ENCODE measurements at places on chromosomes 7 and 10.

- no peak for DNase-seq
Measured at GRCh38 chr7:91137153-91137787, 127.0 kb upstream of the FZD1 start.

DNA sequence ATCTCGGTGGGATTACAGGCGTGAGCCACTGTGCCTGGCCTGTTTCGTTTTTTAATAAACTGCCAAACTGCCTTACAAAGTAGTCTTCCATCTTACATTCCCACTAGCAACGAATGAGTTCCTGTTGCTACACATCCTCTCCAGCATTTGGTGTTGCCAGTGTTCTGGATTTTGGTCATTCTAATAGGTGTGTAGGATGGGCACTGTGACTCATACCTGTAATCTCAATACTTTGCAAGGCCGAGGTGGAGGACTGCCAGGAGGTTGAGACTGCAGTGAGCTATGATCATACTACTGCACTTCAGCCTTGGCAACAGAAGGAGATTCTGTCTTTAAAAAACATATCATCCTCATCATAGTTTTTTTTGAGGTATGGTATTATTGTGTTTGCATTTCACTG is 21.4 kb upstream of the RSBN1L start:
- no peak for DNase-seq

- peak; percentile 33 for DNase-seq
Measured at GRCh38 chr10:3068201-3068967, 1.0 kb downstream of the PFKP start.

GRCh38 chr7:56218510-56218909 is 102.3 kb upstream of the NUPR2 start:
- no peak for DNase-seq

DNA sequence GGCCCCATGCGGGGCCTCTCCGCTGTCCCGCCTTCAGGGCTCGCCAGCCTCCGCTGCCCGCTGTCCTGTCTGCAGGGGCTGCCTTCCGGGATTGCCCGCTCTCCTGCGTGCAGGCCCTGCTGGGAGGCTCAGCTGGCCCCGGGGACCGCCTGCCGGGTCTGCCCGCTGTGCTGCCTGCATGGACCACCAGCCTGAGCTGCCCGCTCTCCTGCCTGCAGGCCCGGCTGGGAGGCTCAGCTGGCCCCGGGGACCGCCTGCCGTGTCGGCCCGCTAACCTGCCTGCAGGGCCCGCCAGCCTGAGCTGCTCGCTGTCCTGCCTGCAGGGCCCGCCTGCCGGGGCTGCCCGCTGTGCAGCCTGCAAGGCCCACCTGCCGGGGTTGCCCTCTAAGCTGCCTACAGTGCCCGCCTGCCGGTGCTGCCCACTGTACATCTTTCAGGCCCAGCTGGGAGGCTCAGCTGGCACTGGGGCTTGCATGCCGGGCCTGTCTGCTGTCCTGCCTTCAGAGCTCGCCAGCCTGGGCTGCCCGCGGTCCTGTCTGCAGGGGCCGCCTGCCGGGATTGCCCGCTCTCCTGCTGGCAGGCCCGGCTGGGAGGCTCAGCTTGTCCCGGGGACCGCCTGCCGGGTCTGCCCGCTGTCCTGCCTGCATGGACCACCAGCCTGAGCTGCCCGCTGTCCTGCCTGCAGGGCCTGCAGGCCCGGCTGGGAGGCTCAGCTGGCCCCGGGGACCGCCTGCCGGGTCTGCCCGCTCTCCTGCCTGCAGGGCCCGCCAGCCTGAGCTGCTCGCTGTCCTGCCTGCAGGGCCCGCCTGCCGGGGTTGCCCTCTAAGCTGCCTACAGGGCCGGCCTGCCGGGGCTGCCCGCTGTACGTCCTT is 165.1 kb downstream of the GLRX3 start:
- no peak for DNase-seq

DNA sequence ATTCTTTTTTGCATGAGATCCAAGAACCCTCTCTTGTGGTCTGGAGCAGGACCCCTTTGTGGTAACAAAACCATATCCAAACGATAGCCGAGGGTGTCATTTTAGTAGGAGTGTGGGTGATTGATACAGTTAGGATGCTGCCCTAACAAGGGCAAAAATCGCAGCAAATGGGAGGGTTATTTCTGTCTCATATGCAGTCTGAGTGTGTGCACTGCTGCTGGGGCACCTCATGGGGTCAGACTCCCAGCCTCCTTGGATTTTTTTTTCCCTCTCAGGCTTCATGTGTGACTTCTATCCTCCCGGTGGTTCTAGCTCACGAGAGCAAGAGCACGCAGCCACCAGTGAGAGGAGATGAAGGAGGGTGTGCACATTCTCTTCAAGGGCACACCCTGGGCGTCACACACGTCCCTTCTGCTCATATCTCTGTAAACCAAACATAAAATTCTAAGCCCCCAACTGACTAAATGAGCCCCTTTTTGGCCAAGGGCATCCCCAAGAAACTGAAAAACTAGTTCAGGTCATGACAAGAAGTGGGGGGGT is 28.6 kb upstream of the IL15RA start:
- DNase-seq = no peak

DNA sequence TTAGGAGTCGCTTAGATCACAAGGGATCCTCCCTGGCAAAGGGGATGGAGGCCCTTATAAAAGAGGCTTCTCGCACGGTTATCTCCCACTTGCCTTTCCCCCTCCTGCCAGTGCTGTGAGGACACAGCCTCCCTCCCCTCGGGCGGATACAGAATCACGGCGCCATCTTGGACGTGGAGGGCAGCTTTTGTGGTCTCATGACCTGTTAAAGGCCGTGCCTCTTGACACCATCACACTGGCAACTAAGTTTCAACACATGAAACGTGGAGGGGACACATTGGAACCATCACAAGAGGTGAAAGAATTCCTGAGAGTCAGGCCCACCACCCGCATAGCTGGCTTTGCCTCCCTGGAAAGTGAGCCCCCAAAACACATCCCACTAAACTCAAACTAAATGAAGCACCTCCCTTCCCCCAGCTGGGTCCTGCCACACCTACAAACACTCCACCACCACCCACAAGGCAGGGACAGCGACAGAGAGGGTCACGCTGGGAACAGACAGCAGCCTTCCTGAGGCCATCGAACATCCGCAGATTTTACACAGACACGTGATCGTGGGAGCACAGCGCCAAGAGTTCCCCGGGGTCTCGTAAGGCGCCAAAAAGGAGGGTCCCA is 110.6 kb downstream of the TCERG1L start:
- DNase-seq = no peak

DNA sequence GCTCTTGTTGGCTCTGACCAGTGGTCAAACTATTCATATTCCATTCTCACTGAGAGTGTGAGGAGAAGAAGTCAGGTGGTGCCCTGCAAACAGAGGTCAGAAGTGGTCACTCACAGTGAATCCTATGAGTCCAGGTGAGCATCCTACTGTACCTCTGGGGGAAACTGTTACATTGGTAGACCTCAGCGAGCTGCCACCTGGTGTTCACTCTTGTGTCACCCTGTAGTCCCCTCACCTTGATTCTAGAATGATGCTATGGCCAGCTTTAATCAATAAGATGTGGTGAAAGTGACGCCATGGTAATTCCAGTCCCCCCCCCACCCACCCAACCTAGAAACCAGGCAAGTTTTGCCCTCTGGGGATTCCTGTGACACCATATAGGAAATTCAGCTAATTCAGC is 1.2 kb upstream of the AMPH start:
- DNase-seq = no peak

- DNase-seq = no peak
Measured at GRCh38 chr7:121803039-121803438, 69.9 kb upstream of the PTPRZ1 start.

DNA sequence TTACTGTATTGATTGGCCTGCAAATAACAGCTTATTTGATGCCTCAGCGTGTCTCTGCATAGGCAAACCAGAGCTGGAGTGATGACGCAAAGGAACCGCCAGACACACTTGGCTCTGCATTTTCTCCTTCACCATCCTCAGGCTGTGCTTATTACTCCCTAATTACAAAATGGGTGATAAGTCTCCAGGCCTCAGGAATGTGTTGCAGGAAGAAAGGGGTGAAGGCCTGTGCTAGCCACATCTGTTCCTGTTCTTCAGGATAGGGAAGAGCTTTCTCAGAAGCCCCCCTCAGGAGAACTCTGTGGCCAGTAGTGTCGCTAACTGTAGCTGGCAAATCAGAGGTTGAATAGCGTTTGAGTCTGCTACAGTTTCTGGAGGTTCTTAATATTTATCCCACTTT is 5.1 kb downstream of the TDRD1 start:
- DNase-seq = no peak

- DNase-seq = peak; percentile 32
Measured at GRCh38 chr7:42876182-42877068, 35.4 kb downstream of the C7orf25 start.

DNA sequence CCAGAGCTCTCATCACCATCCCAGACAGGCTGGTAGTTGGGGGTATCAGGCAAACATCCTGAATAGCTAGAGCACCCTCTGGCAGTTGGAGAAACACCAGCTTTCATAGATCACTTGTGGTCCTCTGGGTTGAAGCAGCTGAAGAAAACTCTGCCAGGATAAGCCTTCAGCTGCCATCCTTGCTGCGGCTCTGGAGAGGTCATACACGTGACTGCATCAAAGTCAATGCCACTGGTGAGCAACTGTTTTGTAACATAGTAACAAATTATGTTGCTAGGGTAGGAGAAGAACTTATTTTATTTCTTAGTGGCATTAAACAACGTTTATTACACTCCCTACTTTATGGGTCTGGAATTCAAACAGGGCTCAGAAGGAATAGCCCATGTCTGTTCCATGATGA is 19.2 kb upstream of the PANK1 start:
- no peak for DNase-seq

DNA sequence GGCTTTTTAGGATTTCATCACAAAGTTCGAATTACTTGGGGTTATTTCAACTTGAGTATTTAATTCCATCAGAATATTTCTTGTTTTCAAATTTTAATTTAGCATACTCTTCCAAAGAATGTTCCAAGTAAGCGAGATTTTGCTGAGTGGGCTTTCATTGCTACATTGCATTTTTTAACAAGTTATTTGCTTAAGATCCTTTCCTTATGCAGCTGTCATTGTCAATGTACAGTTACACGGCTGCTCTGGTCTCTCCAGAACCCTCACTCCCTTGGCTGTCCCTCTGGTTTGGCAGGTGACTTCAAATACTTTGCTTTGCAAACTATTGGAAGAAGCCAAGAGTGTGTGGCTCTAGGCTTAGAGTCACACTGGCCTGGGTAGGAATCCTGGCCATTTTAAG is 80.0 kb downstream of the CFAP58 start:
- DNase-seq = no peak

- no peak for DNase-seq
Measured at GRCh38 chr7:56537477-56537876, 421.3 kb upstream of the NUPR2 start.

DNA sequence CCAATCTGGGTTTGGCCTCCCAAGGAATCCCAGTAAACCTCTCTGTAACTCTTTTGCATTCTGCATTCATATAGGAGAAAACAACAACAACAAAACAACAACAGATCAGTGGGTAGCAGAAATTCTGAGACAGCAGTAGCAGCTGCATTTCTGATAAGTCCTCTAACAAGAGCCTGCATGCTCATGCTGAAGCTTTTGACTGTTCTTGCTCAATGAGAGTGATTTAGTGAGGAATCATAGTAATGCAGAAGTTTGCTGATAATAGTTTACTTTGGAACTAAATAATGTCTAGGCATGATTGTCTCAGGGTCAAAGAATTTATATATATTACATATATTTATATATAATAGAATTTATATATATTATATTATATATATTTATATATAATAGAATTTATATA is 35.2 kb downstream of the BMPER start:
- no peak for DNase-seq

DNA sequence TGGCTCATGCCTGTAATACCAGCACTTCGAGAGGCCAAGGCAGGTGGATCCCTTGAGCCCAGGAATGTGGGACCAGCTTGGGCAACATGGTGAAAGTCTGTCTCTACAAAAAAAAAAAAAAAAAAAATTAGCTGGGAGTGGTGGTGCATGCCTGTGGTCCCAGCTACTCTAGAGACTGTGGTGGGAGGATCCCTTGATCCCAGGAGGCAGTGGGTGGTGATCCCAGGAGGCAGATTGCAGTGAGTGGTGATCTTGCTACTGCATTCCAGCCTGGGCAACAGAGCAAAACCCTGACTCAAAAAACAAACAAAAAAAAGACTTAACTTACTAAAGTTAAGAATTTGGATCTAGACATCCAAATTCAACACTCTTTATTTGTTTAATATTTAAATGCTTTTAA is 10.2 kb upstream of the ADO start:
- DNase-seq = no peak

DNA sequence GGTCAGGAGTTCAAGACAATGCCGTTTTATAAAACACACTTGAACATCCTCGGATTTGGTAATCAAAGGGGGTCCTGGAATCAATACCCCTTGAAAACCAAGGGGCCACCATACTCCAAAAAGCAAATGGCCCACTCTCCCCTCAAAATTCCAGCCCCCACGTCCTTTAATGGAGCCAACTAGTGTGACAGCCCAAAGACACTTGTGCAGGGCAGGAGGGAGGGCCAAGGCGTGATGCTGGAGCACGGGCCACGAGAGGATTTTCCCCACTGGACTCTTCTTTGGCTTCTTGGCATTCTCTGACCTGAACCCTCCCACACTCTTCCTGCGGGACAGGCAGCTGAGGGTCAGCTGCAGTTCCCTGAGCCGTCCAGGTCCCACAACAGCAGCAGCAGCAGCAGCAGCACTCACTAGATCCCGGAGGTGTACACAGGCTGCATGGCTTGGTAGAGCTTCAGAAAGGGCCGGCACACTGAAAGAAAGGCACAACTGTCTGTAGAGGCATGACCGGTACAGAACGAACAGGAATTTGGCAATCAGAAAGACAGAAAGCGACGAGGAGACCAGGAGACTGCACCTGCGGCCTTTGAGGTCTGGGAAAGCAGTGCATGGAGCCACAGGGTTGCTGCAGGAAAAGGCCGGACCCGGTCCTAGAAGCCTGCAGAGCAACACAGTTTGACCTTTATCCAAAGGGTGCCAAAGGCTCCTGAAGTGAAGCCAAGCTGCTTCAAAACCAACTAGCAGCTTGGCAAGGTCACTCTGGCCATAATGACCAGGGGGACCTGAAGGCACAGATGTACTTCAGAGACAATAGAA is 168.2 kb downstream of the TNS3 start:
- no peak for DNase-seq

GRCh38 chr7:41277561-41277960 is 425.3 kb downstream of the INHBA start:
- no peak for DNase-seq

DNA sequence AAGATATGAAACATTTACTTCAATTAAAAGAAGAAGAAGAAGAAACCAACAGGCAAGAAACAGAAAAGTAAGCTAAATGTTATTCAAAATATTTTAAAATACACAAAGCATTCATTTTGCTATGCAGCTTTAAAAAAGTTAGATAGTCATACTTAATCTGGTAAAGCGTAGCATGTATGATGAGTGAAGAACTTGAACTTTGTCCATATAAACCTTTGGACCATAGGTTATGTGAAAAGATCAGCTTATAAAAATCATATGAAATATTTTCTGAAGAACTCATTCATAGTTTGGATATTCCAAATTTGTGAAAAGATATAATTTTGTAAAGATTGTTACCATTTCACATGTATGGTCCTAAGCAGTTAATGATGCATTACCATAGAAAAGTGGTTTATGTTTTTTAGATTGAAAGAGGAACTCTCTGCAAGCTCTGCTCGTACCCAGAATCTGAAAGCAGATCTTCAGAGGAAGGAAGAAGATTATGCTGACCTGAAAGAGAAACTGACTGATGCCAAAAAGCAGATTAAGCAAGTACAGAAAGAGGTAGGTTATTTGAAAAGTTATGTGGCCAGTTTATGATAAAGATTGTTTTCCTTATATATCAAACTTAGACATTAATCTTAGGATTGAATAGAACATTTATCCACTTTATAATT is 37.3 kb downstream of the KIF20B start:
- peak; percentile 26 for DNase-seq

- no peak for DNase-seq
Measured at GRCh38 chr10:74548676-74549075, 277.7 kb upstream of the KAT6B start.

GRCh38 chr7:44962483-44963251 is 16.1 kb downstream of the MYO1G start:
- no peak for DNase-seq
